ENCODE measurements at places on chromosomes 2 and 18.

DNA sequence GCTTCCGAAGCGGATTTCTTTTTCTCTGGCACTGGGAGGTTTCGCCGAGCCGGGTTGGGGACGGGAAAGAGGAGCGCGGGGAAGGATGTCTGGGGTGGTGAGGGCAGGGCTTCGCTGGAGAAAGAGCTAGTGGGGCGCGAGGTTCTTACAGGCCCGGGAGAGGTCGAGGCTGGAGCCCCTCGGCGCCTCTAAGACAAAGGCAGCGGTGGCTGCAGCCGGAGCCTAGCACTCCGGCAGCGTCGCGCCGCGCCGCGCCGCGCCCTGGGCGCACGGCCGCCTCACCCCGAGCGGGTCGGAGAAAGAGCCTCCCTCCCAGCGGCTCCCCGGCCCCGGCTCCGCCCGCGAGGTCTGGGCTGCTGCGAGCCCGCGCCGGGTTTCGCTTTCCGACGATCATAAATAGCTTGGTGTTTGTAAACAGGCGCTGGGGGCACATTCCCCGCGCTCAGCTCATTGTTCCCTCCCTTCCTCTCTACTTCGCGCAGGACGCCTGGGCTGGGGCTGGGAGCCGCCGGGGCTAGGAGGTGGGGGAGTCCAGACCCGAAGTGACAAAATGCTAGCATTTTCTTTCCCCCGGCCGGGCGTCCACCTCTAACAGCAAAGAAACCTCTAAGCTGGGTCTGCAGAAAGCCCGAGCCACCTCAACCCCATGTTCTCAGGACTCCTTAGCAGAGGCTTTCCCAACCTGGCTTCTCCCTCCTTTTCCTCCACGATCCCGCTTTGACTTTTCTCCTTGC, 813 bp upstream of the MEIS1 start:
- no peak for DNase-seq

- no peak for DNase-seq
Observed at GRCh38 chr2:226396541-226396940, 403.1 kb downstream of the IRS1 start.

GRCh38 chr2:40439473-40439872, 12.4 kb downstream of the SLC8A1 start:
- DNase-seq, result no peak

DNA sequence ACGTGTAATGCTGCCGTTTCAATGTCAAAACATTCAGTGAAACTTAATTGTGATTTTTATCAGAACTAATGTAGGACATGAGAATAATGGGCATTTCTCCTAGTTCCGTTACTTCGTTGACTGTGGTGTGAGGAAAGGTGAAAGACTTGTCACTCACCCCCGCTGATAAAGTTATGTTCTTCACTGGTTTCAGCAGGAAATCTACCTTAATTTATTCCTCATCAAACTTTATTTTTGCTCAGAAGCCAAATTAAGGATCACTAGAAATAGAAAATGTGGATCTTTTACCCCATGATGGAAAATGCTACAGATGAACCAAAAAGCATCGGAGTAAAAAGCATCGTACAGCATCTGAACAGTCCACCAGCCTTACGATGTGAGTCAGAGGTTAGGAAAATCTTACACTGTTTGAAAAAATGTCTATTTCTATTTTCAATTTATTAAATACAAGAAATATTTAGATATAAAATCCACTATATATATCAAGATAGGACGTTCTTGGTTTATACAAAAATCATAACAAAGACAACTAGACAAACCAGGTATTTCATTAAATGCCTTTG, 1.0 kb upstream of the ROCK1 start:
- DNase-seq, result no peak

DNA sequence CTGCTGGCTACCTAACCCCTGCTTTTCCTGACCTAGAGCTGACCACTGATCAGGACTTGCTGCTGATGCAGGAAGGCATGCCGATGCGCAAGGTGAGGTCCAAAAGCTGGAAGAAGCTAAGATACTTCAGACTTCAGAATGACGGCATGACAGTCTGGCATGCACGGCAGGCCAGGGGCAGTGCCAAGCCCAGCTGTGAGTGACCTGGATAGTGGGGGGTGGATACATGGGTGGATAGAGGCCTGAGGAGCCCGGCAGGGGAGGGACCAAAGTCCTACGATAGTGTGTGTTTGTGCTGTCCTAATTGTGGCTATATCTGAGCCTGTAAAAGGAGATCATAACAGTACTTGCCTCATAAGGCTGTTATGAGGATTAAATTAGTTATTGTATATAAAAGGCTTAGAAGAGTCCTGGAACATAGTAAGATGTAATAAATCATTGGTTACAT, 8.2 kb downstream of the PLCD4 start:
- no peak for DNase-seq

GRCh38 chr2:17972991-17973390, 94.5 kb downstream of the KCNS3 start:
- DNase-seq, result no peak

DNA sequence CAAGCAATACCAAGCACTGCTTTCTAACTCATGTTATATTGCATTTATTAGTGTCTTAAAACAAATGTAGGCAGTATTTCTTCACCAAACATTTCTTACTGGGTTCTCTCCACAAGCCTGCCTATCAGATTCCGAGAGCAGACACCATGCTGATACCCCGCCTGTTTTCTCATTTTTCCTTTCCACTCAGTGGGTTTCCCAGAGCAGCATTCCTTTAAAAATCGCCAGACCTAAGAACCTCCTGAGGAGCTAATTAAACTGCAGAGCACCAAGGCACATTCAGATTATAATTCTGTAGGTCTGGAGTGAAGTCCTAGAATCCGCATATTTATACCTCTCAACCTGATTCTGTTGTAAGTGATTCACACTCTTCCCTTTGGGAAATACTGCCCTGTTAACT, 405.6 kb downstream of the TNS1 start:
- DNase-seq, result no peak

GRCh38 chr18:66754335-66754734, 150.4 kb upstream of the CDH19 start:
- DNase-seq, result no peak

- peak; percentile 6 for DNase-seq
Observed at GRCh38 chr2:175004980-175005732, at the start of gene CHN1. TSS of gene CHN1 (minus strand) at chr2:175005381. CDS start at chr2:175004912, 469 bp downstream.

GRCh38 chr2:53366543-53366942, 401.1 kb upstream of the CHAC2 start:
- DNase-seq, result no peak

DNA sequence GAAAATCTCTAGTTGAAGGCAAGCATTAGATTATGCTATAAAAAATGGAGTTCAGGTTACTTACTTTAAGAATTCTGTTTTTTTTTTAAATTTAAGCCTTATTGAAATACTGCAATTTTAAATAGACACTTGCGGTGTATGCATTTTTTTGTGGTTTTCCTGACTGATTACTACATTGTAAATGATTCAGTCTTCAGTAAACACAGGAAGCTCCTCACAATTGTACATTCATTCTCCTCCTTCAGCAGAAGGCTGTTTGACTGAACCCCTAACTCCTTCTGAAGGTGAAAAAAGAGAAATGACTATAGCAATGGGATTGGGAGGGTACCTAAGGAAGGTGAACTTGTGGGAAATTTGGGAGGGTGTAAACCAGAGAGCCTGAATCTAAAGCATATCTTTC, 136.1 kb downstream of the GCA start:
- no peak for DNase-seq

GRCh38 chr2:164871404-164871803, 29.8 kb upstream of the COBLL1 start:
- DNase-seq, result no peak

DNA sequence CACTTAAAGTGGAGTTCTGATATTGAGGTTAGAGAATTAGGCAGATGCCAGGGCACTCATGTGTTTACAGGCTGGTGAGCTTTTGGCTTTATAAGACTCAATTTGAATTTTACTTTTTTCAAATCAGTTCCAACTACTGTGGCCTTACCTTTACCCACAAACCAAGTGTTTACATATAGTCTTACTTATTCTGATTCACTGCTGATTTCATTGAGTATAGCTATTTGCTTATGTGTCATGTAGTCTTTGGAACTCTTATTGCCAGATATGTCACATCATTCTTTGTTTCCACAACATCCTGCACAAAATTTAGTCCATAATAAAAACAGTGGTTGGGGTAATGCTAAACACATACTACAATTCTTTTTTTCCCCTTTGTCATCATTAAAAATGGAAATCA, 96.5 kb downstream of the XIRP2 start:
- DNase-seq, result no peak

GRCh38 chr2:66070721-66071602, 364.0 kb upstream of the MEIS1 start:
- no peak for DNase-seq

- DNase-seq, result no peak
Observed at GRCh38 chr2:83531206-83531826, 927.8 kb downstream of the SUCLG1 start.

DNA sequence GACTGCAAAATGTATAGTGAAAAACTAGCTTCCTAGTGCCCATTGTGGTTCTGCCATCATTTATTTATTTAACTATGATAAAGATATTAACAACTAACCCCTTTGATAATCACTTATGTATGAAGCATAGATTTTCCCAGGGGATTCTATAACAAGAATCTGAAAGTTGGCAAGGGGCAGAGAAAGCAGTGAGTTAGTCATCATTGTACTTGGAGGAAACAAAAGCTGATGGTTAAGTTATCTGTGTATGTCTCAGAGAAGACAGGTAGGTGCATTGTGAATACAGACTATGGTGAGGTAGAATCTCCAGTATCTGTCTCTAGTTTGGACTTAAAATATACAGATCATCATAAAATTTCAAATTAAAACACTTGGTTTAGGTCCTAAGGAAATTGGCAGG, 2159.1 kb upstream of the CELF4 start:
- DNase-seq, result no peak

DNA sequence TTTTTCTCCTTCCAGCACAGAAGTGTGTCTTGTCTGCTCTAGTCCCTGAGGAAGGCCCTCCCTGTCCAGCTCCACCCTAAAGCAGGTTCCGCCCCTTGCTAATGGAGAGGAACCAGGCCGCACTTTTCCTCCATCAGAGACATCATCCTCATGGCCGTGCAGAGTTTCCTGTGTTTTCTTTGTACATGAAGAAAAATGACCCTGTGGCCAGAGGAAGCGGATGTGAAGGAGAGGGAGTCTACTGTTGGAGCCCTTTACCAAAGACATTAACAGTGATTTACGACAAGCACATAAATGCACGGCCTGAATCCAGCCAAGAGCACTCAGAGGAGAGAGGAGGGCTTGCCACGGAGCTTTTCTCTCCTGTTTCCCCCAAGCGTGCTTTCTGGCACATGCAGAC, 109.5 kb downstream of the RNF144A start:
- no peak for DNase-seq

DNA sequence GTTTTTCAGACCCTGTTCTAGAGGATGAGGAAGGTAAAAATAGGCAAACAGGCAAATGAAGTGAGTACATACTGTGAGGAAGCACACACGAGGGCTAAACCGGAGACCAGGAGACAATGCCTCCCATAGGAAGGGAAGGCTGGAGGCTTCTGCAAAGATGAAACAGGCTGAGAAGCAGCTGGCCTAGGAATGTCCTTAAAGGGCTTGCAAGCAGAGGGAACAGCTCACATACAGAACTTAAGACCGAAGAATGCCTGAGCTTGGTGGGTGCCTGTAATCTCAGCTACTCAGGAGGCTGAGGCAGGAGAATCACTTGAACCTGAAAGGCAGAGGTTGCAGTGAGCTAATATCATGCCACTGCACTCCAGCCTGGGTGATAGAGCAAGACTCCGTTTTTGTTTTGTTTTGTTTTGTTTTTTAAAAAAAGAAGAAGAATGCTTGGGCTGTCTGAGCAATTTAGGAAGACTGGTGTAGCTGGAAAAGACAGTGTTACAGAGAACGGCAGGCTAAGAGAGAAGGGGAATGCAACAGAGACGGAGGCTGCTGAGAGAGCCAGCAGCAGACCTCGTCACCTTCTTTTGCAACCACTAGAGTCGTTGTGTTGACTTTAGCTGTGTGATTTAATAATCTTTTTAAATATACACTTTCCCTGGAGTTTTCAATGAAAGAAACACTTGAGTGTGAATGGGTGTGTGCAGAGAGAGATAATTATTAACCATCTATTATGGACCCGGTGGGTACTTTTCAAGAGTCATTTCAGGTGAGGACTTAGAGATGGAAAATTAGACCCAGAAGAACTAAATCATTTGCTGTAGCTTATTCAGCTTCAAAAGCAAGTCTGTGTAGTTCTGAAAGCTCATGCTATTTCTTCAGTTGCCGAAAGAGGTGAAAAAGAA, 232.8 kb downstream of the GALR1 start:
- no peak for DNase-seq

GRCh38 chr2:106745468-106745867, 140.5 kb downstream of the ST6GAL2 start:
- DNase-seq, result no peak

GRCh38 chr2:3667151-3667631, 9.2 kb downstream of the ALLC start:
- DNase-seq, result no peak

- no peak for DNase-seq
Observed at GRCh38 chr18:57025540-57025939, 121.3 kb upstream of the BOD1L2 start.

DNA sequence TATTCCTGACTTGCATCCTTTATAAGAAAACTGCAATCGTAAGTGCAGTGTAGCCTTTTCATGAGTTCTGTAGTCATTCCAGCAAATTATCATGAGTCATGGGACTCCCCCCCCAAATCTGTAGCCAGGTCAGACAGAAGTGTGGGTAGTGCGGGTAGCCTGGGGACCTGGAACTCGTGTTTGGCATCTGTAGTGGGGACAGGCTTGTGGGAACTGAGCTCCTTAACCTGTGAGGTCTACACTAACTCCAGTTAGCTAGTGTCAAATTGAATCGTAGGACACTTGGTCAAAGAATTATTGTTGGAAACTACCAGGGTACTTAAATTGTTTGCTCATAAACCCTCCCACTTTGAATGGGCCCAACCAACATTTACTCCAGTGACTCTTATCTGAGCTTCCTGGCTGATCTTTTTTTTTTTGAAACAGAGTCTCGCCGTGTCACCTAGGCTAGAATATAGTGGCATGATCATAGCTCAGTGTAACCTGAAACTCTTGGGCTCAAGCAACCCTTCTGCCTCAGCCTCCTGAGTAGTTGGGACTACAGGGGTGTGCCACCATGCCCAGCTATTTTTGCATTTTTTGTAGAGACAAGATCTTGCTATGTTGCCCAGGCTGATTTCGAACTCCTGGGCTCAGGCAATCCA, 12.4 kb downstream of the PFN4 start:
- no peak for DNase-seq

DNA sequence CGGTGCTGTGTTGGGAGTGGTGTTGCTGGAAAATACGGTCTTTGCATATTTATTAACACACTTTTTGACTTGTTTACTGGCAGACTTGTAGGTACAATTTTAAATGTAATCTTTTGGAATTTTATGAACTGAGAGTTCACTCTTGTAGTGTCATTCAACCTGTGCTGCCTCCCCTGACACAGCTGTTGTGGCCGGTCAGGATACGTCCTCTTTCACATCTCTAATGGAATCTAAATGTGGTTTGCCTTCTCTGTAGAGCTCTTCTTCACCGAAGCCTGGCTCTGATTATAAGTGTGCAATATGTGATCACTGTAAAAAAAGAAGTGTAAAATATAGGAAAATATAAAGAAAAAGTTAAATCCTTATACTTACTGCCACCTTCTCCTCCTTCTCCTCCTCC, 94.7 kb downstream of the MAP4K4 start:
- no peak for DNase-seq
